ENCODE measurements at places on chromosomes 16 and 17. TPM values are rescaled to one million over a fixed set of nuclear protein-coding genes. Genes with fewer than 3 reads are reported as not detected.

Gene CACNG3
- not detected for total RNA-seq

Gene TP53TG3D
- total RNA-seq: 0.43 TPM

Gene ELMO3
- total RNA-seq: 49.2 TPM

Gene KRTAP17-1
- total RNA-seq: not detected

Gene PFN1
- total RNA-seq: 601 TPM

Gene HIC1
- total RNA-seq: 3.0 TPM

Gene TANGO6
- 14.2 TPM for total RNA-seq

Gene STAT5A
- 1.3 TPM for total RNA-seq

Gene CLDN7
- total RNA-seq: 223 TPM

Gene LDHD
- 0.72 TPM for total RNA-seq

Gene SLFN11
- total RNA-seq: 9.6 TPM

Gene PRSS21
- 5.8 TPM for total RNA-seq

Gene NPIPA3
- total RNA-seq: not detected

Gene NGFR
- total RNA-seq: 0.48 TPM

Gene PARD6A
- 1.9 TPM for total RNA-seq

Gene AOC2
- total RNA-seq: 0.96 TPM

Gene CDRT15L2
- not detected for total RNA-seq

Gene NPIPB12
- total RNA-seq: 20.5 TPM

Gene SOCS3
- total RNA-seq: 10.4 TPM

Gene APOBR
- total RNA-seq: not detected
